ENCODE measurements at places on chromosomes 16 and 17.

- DNase-seq = no peak
Measured at GRCh38 chr17:77811521-77811920, 147.0 kb upstream of the TNRC6C start.

DNA sequence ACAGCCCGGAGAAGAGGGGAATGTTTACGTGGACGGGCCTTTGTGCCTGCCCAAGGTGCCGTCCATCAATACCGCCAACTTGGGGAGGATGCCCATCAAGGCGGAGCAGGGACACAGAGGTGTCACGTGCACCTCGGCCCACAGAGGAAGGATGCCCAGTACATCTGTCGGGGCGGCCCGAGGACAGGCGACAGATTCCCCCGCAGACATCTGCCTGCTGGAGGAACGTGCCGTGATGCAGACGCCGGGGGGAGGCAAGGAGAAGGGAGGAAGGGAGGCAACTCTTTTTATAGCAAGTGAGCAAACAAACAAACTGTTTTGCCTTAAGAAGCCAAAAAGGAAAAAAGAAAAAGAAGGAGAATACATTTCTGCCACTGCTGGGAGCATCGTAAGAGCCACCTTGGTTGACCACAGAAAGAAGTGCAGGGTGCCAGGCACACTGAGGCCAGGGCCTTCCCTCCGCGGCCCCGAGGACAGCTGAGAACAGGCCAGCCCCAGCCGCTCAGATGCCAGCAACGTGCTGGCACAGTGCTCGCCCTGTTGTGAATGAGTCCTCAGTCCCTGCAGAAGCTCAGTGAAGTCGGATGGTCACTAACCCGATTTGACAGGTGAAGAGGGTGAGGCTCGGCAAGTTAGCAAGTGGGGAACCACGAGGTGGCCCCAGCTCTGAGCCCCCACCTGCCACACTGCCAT, 146.4 kb downstream of the RBFOX3 start:
- DNase-seq = no peak

GRCh38 chr17:9958586-9959281, 53.7 kb upstream of the RCVRN start:
- no peak for DNase-seq

DNA sequence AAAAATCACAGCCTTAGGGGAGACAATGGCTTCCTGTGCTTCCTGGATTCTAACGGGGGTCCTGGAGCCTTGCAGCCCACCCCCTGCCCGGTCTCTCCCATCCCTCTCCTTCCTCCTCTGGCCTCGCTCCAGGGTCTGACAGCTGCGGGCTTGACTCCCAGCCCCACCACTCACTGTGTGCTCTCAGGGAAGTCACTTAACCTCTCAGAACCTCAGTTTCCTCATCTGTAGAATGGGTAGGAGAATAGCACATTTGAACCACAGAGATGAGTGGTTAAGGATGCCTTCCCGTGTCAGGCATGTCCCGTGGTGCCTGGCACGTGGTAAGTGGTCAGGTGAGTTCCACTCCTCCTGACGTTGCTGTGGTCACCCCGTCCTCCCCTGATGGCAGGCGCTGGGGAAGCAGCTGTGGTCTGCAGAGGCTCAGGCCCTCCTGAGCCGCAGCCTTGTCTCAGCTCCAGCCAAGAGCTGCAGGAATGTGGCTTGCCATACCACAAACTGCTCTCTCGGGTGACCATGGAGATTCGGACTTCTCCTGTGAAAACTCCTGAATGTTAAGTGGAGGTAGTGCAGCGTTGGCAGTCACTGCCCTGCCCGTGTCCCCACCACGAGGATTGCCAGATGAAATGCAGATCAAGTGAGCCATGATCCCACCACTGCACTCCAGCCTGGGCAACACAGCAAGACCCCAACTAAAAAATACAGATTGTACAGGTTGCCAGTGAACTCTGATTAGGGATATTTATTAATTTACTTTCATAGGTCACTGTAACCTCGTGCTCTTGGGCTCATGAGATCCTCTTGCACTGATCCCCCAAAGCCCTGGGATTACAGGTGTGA, 85.7 kb downstream of the NT5M start:
- no peak for DNase-seq

- DNase-seq = no peak
Measured at GRCh38 chr16:47317465-47318240, 143.2 kb downstream of the ITFG1 start.

DNA sequence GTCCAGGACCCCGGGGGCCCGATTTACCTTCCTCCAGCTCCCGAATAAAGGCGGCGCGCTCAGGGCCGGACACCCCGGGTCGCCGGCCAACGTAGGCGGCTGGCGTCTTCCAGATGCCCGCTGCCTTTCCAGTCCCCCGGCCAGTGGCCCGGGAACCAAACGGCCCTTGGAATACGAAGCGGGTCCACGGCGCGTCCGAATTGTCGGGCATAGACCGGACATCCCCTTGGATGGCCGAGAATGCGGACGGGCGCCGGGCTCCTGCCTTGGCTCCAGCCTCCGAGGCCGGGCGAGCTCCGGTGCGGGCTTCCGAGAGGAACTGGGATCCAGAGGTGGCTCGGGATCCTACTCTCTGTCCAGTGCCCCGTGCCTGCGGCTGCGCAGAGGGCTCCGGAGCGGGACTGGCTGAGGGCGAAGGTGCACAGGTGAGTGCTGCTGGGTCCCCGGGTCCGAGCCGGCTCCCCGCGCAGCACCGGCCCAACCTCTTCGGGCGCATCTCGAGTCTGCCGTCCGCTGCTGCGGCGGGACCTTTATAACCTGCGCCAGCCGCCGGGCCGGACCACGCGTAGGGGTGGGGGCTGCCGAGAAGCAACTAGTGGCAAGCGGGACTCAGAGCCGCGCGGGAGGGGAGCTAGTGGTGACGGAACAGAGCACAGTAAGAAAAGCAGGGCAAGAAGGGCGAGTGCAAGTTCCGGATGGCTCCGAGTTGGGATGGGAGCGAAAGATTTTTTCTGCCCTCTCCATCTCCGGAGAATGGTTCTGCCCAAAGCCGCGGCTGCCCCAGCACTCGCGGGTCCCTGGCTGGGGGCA, at the start of gene HAP1:
HAP1 (minus strand) TSS at position 505 of the 810 bp plus-strand sequence; CDS start at position 496, 9 bp downstream.
- no peak for DNase-seq

DNA sequence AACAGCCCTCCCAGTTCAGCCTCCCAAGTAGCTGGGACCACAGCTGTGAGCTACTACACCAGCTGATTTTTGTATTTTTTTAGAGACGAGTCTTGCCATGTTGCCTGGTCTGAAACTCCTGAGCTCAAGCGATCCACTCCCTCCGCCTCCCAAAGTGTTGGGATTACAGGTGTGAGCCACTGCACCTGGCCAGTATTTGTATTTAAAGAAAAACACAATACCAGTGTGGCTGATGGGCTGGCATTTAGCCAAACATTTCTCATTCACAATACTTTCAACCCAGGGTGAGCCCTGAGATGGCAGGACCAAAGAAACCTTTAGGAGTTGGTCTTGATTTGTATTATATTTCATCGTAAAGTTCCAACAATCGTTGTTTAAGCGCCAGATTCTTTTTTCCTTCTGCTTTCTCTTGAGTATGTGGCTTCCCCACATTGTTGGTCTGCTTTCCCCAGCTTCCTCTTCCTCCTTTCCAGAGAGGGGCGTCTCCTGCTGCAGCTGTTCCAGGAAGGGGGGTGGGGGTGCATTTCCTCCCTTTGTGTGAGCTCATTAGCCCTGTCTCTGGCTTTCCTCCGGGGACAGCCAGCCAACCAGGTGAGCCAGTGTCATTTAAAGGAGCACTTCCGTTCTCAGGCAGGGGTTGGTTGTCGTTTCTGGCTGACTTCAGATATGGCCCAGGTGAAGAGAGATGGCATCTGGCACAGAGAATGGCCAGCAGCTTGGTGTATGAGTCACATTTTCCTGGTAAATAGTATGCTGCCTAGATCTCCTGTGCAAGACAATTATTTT, 79.9 kb downstream of the GPRC5B start:
- DNase-seq = peak; percentile 57

DNA sequence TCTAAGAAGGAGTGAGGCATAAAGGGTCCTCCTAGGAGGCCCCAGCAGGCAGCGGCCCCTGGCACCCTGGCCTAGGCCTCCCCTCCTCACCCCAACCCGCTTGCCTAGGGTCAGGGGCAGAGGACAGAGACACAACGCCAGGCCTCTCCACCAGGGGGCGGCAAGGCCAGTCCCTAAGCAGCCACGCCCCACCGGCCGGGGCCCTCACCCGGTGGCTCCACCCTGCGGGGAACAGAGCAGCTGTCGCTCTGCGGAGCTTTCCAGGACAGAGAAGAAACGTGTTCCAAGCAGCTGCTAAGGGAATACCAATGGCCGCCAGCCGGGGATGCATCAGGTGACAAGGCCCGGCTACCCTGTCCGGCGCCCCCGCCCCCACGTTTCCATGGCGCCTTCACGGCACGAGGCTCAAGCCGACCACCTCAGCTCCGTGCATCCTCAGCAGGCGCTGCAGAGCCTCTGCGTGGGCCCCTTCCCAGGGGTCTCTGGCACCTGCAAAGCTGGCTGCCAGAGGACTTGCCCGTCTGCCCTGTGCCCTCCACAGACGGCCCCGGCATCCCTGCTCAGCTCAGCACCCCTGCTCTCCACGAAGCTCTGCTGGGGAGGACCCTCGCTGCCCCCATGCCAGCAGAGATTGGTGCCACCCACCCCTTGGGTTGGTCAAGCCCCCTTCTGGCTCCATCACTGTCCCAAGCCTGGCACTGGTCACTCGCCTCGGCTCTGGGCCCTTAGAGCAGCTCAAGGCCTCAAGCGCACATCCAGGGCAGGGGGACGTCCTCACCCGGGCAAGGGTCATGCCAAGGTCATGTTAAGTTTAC, 5.6 kb downstream of the ZNF598 start:
- DNase-seq = peak; percentile 85

- peak; percentile 43 for DNase-seq
Measured at GRCh38 chr16:71358464-71358998, at the start of gene CALB2. Gene CALB2 (plus strand): TSS chr16:71358723. CDS start chr16:71358793, 70 bp downstream.

DNA sequence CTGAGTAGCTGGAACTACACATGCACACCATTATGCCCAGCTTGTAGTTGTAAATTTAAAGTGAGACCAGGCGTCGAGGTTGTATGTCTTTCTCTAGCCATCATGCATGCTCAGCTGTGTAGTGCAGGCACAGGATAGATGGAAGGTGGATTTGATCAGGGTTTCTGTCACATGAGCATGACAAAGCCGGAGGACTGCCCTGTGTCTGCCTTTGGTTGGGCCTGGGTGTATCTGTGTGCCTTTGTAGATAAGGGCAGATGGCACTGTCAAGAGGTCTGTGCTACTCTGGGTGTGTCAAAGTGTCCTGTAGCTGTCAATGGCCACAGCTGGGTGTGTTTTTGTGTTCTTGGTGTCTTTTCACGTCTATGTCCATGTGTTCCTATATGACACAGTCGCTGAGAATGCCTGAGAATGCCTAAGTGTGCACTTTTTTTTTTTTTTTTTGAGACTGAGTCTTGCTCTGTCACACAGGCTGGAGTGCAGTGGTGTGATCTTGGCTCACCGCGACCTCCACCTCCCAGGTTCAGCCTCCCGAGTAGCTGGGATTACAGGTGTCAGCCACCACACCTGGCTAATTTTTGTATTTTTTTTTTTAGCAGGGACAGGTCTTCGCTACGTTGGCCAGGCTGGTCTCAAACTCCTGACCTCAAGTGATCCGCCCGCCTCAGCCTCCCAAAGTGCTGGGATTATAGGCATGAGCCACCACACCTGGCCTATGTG, 4.1 kb upstream of the NAGS start:
- no peak for DNase-seq

DNA sequence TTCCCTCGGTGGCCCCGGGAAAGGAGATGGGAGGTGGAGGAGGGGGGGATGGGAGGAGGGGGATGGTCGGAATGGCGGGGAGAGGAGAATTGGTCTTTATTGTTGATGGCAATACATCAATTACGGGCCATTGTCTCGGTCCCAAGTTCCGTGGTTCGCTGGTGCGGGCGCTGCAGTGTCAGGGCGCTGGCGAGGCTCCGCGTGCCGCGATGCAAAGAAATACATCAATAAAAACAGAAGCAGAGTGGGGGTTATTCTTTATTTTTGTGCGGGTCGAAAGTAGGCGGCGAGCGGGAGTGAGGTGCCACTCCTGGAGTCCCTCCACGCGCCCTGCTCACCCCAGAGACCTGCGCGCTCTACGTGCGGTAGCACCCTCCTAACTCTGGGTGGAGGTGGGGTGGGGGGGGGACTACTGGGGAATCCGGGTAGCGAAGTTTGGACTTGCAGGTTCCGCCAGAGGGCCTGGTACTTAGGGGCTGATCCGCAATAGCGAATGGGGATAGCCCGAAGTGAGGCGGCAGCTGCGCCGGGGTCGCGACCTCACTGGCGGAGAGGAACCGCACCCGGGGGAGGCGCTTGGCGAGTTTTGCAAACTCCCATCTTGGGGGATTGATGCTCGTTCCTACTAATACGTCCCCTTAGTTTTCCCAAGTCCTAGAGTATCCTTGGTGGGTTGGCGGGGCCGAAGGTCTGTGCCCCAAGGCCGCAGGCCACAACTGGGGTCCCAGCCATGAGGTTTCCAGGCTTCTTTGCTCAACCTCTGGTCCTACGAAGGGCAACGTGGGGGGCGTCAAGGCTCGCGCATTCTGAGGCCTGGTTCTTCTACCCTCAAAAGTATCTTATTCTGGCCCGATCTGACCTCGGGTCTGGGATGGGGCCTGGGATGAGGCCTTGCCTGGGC, 3.5 kb upstream of the SALL1 start:
- no peak for DNase-seq

DNA sequence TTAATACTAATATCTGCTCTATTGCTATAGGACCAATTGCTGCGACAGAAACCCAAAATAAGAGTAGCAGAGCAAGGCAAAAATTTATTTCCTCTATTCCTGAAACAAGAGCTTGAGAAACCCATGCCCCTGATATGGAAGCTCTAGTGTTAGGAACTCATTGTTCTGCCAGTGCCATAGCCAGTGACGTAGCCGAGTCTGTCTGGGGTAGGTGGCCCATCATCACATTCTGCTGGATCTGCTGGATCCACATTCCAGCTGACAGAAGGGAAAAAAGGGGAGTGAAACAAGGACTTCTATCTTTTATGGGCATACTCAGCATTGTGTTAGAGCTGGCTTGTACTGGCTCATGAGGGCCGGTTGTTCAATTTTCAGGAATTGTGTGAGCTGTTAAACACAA, 248.9 kb upstream of the MON1B start:
- no peak for DNase-seq

DNA sequence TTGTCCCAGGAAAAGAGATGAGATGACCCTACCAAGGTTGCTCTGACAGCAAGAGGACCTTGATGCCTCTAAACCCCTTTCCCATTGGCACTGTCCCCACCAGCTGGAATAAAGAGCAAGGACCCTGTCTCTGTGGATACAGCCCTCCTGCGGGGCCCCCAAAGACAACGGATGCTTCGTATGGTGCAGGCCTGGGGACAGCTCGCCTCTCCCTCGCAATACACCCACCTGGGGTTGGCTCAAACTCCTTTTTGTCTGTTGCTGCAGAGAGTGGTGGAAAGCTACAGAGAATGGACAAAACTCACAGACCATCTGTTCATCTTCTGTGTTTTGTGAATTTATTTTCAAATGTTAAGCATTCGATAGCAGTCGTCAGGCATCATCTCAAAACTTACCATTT, 27.6 kb upstream of the CACNG3 start:
- DNase-seq = no peak

- no peak for DNase-seq
Measured at GRCh38 chr16:22381392-22381791, 7.0 kb upstream of the CDR2 start.

DNA sequence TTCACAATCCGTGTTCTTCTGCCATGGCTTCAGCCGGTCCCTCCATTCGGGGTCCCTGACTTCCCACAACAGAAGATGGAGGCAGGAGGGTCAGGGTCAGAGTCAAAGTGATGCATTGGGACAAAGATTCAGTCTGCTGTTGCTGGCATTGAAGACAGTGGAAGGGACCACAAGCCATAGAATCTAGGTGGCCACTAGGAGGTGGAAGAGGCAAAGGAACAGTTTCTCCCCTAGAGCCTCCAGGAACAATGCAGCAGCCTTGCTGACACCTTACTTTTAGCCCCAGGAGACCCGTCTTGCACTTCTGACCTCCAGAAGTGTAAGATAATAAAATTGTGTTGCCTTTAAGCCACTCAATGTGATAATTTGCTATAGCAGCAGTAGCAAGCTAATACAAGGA, 55.9 kb downstream of the MFSD11 start:
- no peak for DNase-seq

Measured in CD4-positive, alpha-beta T cell treated with Interleukin-2 at 100 ng/mL for 4 hours (primary cell).